Activated CD8-positive, alpha-beta memory T cell treated with anti-CD3 and anti-CD28 coated beads for 4 hours (primary cell): ENCODE measurements at places on chromosomes 3 and 15.

- DNase-seq, result no peak
Measured at GRCh38 chr3:65811086-65811761, 227.5 kb downstream of the MAGI1 start.

DNA sequence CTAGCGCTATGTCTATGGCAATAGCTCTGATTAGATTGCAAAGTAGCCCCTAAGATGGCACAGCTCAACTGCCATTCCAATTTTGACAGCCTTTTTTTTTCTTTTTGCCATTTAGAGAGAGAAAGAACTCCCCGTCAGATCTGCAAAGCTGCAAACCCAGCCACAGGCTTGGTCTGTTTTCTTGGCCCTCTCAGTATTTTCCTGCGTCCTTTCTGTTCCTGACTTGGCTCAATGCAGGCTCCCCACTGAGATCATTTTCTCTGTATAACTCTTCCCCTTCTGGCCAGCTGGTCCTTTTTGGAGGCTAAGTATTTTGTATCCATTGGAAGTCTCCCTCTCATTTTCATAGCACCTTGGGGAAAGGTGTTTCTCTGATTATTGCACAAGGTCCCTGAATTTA, 386.7 kb downstream of the UNC13C start:
- DNase-seq, result no peak

DNA sequence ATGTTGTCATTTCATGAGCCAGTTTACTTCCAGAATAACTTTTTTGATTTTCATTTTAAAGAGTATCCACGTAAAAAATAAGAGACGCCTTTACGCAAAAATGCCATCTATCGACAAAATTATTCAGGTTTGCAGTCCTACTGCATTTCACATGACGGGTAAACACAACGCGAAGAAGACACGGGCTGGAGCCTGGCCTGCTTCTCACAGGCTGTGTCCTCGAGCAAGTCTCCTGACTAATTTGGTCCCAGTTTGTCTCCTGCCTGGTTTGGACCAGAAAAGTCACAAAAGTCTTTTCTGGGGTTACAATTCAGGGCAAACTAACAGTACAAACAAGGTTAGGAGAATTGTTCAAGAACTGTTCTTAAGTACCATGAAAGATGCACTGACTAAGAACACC, 51.7 kb downstream of the CHSY1 start:
- DNase-seq, result no peak

GRCh38 chr15:74768099-74768770, 13.6 kb upstream of the CSK start:
- DNase-seq, result no peak

DNA sequence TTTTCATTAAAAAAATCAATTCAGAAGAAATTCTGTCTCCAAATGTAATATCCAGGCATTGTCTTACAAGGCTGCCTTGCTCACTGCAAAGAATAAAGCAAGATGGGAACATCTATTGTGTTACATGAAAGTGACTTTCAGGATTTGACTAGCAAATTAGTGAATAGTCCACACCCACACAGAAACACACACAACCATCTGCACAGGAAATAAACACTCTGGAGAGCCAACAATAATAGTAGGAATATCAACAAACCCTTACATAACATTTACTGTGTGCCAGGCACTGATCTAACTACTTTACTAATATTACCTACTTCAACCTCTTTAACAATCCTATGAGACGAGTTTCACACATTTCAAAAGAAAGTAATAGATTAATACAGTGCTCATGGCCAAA, 28.9 kb upstream of the ZNF385D start:
- no peak for DNase-seq

DNA sequence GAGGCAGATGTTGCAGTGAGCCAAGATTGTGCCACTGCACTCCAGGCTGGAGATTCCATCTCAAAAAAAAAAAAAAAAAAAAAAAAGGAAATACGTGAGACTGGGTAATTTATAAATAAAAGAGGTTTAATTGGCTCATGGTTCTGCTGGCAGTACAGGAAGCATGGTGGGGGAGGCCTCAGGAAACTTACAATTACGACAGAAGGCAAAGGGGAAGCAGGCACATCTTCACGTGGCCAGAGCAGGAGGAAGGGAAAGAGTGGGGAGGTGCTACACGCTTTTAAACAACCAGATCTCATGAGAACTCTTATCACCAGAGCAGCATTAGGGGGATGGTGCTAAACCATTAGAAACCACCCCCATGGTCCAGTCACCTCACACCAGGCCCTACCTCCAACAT, 138.2 kb upstream of the IL12A start:
- DNase-seq, result no peak

DNA sequence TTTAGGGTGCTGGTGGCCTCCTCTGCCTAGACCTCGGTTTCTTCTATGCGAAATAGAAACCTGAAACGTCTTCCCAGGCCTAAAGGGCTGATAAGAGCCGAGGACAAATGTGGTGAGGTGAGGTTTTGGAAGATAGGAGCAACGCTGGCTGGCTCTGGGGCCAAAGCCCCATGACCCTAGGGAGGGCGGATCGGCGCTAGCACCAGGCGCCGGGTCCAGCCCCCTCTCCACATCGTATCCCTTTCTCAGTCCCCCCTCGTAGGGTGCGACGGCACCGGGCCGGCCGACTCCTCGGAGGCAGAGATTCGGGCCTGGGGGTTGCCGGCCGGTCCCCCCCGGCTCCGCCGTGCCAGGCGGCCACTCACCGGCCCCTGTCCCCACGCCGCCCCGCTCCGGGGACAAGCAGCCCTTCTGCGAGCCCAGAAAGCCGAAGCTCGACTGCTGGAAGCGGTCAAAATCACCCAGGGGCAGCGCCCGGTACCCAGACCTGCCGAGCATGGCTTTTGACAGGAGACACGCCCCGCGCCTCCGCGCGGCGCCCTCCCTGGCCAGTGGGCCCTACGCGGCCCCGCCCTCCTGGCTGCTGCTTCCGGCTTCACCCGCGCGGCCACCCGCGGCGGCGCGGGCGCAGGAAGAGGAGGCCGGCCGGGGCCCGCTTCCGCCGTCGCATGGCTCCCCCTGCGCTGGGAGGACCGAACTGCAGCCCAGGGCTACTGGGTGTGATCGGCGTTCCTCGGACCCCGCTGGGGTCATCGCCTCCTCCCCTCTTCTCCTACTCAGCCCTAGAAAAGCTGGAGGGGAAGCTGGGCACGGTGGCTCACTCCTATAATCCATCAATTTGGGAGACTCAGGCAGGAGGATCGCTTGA, at the start of gene STOML1:
Gene STOML1 (minus strand): TSS at position 570 of the 868 bp plus-strand sequence. CDS start 72 bp downstream, at position 498.
- peak; percentile 86 for DNase-seq

DNA sequence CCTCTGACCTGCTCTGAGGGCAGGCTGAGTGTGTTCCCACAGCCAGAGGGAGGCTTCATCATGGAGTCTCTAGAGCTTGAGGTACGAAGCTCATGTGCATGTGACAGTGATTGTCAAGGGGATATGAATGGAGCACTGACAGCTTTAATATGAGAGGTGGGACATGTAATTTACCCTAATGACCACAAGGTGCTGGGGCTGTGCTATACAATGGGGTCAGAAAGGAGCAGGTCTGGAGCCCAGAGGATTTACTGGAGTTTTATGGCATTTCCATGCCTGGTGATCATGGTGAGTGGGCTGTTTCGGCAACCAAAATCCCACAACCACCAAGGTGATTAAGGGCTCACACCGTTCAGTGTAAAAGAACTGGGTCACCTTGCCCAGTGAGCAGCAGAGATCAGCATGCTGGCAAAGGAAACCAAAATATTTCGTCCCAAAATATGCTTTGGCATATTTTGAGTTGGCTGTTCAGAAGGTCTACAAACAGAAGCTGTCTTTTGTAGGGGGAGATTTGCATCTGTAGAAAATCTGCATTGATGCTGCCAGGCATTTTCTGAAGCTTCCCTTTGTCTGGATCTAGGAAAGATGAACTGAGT, 40.1 kb upstream of the RASGRF1 start:
- no peak for DNase-seq

DNA sequence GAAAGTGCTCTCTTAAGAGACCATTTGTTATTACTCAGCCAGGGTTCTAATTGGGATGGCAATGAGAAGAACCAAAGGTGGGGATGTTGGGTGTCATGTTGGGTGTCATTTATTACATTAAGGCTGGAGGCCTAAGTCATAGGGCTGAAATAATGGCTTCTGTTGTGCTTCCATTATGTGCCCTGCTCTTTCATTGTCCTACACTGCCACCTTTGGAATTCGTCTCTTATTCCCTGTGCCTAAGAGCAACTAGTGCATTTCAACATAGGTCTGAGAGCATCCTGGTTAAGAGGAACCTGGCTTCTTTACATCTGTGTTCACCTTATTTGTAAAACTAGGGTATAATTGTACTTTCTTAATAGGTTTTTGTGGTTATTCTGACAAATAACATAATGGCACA, 32.2 kb downstream of the RIOX2 start:
- DNase-seq, result no peak

GRCh38 chr3:61875976-61876671, 314.8 kb downstream of the PTPRG start:
- no peak for DNase-seq

- no peak for DNase-seq
Measured at GRCh38 chr15:100940767-100941379, 21.7 kb downstream of the LRRK1 start.

GRCh38 chr15:57752840-57753239, 46.3 kb downstream of the POLR2M start:
- DNase-seq, result no peak

DNA sequence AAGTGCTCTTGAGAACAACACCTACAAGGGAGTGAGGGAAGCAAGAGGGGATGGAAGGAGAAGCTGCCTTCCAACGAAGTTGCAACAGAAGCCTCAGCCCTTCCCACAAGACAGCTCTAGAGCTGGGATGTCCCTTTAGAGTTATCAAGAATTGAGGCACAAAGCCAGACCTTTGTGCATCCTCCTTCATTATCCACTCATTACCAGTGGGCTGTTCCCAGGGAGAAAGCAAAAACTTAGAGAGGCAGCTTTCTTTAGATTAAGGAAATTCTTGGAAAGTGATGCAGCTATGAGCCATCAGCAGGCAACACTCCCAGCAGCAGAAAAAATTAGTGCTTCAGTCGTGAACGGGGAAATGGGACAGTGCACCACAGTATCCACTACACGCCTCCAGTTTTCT, 10.6 kb upstream of the CD96 start:
- DNase-seq, result no peak

- no peak for DNase-seq
Measured at GRCh38 chr3:55893045-55893664, 406.0 kb upstream of the WNT5A start.

- no peak for DNase-seq
Measured at GRCh38 chr15:91853948-91854638, 585 bp downstream of the SLCO3A1 start.

DNA sequence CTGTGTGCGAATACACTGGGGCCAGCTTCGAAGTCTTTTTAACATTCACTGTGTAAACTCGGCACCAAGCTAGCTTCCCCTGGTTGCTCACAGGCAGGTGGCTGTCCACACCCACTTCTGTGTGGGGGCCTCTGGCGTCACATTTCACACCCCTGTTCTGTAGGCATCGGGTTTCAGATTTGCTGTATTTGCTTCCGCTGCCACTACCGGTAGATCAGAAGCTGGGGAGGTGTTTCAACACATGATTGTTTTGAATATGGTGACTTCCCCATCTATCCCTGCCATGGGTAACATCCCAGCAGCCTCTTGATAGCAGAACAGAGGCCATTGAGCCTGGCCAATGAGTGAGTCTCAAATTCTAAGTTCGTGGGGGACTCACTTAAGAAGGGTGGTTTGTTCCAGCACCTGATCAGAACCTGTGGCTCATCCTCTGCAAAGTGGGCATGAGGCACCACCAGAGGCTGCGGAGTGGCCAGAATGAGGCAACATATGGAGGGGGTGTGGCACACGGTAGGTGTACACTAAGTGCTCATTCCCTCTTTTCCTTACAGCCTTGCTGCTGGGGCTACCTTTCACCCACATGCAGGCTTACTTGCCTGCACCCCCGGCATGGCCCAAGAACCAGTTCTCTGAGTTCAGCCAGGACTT, 61.5 kb downstream of the IQSEC1 start:
- DNase-seq, result peak; percentile 78

GRCh38 chr3:72894976-72895552, 7.2 kb downstream of the GXYLT2 start:
- DNase-seq, result no peak

DNA sequence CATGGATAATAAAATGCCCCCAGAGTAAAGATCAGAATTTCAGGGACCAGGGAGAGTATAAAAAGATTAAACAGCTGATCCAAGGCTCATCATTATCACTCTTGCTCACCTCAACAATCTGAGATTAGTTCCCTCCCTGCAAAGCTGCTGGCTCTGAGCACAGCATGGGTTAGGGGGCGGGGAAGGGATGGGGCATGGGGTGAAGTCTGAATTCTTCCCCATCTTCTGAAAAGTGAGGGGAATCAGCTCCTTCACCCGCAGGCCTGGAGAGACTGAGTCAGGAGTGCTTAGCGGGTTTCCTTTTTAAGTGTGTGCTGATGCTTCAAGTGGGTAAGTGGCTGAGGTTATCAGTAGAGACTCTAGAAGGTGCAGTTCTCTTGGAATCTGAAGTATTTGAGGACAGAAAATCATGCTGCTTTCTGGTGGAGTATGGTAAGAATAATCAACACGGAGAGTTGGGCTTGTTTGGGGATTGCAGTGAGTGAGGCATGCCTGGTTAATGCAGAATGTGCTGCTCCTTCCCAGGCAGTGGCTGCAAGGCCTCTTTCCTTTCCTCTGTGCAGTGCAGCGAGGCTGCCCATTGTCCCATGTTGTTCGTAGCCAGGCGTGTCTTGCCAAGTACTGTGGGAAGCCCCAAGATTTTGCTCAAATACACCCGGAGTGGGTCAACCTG, 59.2 kb upstream of the TRAK1 start:
- DNase-seq, result no peak
